NB4 (cell line): ENCODE measurements at places on chromosomes 7 and 10.

GRCh38 chr10:126504063-126504760, 115.9 kb upstream of the ADAM12 start:
- peak; percentile 59 for DNase-seq

DNA sequence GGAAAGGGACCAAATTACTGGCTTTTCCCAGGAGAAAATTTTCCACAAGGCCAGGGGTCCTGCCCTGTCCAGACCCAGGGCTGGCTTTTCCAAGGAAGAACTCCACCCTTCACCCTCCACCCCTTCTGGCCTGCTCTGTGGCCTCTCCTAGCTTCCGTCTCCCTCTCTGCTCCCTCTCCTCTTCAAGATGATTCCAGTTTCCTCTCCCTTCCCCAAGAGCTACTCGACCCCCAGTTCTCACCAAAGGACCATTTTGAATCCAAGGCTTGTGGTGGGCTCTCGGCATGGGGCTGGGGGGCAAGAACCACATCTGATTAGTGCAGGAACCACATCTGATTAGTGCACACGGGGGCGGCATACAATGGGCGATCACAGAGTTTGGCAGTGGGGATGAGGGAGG, 7.7 kb downstream of the CHAT start:
- no peak for DNase-seq

DNA sequence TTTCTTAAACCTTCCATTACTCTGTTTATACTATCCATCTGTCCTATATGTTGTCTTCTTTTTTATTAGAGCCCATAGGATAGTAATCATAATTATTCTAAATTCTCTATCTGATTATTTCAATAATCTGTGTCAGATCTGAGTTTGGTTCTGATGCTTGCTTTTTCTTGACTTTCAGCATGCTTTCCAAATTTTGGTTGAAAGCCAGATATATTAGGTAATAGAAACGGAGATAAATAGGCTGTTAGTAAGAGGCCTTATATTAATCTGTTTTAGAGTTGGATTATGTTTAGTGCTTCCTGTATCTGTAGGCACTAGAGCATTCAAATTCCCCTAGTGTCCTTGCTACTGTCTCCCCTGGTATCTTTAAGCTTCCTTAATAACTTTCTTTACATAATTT, 939.9 kb upstream of the GHITM start:
- no peak for DNase-seq

DNA sequence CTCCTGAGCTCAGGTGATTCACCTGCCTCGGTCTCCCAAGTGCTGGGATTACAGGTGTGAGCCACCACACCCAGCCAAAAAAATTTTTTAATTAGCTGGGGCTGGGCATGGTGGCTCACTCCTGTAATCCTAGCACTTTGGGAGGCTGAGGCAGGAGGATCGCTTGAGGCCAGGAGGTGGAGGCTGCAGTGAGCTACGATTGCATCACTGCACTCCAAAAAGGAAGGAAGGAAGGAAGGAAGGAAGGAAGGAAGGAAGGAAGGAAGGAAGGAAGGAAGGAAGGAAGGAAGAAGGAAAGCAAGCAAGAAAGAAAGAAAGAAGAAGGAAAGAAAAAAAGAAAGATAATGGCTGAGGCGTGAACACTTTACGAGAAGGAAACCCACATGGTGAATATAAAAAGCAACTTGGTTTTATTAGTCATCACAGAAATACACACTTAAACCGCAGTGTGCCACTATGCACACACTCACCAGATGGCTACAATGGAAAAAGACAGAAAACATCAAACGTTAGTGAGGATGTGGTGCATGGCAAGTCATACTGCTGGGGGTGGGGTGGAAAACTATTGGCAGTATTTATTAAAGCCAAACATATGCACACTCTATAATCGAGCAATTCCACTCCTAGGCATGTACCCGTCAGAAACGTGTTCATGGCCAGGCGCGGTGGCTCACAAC, 4.4 kb upstream of the CCL26 start:
- DNase-seq = peak; percentile 86

DNA sequence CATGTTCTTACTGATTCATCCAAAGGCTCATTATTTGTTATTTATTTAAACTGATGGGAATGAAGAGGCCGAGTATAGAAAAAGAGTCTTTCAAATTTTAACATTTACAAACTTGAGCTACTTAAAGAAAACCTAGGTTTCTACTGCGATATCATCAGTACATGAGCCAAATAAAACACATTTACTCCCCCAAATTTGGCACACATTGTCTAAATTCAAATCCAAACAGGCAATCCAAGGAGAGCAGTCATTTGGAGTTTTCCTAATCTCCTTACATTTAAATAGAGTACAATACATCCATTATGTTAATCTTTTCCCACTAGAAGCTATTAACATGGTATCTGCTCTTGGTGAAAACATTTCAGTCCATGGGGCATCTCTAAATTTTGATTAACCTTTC, 2.2 kb downstream of the NMT2 start:
- DNase-seq = no peak

- no peak for DNase-seq
Measured at GRCh38 chr7:69433081-69433480, 165.2 kb upstream of the AUTS2 start.

DNA sequence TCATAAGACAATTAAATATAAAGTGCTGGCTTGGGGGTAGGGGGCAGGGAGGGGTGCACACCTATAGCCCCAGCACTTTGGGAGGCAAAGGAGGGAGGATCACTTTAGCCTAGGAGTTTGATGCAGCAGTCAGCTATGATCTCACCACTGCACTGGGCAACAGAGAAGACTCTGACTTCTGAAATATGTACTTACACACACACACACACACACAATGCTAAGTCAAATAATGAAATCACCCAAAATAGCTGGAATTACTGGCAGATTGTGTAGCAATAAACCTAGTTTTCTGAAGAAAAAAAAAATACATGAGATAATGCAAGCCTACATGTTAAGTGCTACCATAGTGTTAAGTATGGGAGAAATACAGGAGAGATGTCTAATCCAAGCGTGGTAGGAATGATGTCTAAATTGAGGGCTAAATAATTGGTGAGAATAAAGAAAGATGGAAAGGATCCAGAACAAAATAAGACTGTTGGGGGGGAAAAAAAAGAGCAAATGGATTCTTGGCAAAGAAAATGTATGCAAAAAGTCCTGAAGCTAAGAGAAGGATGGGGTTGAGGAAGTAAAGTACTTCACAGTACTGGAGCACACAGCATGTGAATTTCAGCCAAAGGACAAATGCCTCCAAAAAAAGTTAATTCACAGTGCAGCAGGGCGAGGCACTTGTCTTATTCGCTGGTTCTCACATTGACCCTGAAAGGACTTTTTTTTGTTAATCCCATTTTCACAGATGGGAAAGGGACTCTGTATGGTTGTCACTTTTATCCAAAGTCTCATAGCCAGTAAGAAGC, 73.9 kb downstream of the IGF2BP3 start:
- DNase-seq = no peak

DNA sequence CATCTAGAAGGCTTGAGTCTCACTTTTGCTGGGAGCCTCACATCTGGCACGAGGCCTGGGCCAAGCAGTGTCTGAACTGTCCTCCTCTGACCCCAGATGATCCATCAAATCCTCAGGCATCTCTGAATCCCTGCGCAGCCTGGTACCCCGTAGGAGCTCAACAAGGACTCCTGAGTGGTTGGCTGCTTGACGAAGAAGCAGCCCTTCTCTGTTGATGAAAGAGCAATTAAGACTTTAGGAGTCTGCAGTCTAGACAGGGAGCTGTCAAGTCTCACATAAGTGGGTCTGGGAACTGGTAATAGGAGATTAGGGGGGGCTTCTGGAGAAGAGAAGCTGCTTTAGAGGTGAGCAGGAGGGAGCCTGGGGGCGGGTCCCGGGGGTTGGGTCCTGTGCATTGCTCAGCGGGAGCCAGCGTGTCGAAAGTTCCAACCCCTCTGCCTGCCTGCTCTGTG, 326.0 kb downstream of the RPS24 start:
- DNase-seq = peak; percentile 19

DNA sequence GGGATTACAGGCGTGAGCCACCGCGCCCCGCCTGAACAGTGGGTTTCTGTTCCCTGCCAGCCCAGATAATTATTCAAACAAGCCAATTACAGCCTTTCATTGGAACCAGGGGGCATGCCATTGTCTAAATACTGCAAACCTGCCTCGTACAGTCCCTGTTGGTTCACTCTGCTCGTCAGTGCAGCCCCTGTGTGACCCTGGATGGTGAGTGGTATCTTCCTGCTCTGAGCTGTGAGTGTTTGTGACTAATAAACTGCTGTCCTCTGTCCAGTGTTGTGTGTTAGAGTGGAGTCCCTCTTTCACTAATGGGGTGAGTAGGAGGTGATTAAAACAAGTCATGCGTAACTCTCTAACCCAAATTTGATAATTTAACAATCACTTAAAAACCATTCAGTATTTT, 176.5 kb upstream of the FAM3C start:
- no peak for DNase-seq

GRCh38 chr10:24908793-24909423, 43.5 kb downstream of the PRTFDC1 start:
- DNase-seq = peak; percentile 45

- DNase-seq = no peak
Measured at GRCh38 chr10:35398355-35398754, 62.0 kb downstream of the CCNY start.

DNA sequence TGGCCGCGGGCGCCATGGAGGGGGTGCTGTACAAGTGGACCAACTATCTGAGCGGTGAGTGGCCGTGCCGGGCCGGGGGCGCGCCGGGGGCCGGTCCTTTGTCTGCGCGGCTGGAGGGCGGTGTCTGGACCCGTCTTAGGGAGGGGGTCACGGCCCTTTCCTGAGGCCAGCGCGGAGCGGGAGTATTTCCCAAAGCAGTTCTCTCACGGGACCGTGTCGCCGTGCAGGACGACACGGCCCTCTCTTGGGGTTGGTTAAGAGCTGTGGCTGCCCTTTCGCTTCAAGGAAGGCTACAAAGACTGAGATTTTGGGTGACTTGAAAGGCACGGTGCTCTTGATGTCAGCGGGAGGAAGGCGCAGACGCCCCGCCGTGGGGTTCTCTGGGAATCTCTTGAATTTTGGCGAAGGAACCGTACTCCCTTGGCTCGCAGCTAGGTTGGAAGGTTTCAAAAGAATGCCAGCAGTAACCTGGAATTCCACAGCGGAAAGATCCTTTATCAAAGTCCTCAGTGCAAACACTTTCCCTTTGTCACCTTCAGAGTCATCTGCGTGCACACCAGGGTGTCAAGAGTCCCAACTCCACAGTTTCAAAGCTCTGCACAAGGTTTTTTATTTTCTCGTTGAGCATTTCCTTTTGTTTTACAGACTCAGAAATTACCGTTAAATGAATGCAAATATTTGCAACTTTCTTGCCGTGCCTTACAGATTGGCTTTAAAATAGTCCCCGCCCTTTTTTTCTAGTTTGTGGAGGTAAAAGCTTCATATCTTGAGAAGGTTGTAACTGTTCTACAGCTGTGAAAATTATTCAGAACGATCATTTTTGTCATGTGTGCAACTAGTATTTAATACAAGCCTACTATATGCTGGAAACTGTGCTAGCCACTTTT, 780 bp downstream of the PLEKHA8 start:
- DNase-seq = peak; percentile 72

DNA sequence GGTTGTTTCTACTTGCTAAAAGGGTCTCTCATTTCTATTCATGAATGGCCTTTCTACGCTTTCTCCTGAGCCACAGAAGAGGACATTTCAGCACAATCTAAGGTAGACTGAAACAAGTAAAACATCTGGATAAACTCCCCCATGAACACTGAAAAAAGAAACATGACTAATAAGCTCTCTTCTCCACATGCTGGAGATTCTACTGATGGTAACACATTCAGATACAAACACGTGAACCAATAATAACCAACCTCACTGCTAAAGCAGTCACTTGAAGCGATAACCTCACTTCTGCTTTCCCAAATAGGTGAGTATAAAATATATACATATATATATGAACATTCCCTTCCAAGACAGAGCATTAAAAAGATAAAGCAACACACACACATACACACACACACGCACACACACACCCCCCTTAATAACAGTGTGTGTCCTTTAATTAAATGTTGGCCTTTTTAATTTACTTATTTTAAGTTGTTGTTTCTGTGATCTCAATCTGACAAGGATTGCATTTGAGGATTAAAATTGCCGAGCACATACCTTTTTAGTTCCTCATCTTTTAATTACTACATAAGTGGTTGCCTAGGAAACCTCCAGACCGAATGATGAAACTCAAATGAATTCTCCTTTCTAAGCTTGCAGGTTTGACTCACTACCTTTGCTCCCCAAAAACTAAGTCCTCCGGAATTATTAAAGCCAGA, 292.4 kb upstream of the KLF14 start:
- peak; percentile 35 for DNase-seq

DNA sequence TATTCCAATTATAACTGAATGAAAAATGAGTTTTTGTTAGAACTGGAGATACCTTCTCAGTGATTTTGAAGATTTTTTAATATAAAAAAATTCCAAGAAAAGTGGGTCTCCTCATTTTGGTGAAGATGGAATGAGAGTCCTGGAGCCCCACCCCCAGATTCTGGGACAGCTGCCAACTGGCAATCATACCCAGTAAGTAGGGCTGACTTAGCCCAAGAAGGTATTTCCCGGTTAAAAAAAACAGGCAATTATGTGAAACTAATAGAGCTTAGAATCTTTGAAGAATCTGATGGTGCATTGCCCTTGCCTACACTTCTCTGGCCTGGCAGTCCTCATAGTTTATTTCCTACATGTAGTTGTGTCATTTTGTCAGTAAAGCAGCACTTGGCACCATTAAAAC, 52.8 kb upstream of the VWDE start:
- DNase-seq = no peak

DNA sequence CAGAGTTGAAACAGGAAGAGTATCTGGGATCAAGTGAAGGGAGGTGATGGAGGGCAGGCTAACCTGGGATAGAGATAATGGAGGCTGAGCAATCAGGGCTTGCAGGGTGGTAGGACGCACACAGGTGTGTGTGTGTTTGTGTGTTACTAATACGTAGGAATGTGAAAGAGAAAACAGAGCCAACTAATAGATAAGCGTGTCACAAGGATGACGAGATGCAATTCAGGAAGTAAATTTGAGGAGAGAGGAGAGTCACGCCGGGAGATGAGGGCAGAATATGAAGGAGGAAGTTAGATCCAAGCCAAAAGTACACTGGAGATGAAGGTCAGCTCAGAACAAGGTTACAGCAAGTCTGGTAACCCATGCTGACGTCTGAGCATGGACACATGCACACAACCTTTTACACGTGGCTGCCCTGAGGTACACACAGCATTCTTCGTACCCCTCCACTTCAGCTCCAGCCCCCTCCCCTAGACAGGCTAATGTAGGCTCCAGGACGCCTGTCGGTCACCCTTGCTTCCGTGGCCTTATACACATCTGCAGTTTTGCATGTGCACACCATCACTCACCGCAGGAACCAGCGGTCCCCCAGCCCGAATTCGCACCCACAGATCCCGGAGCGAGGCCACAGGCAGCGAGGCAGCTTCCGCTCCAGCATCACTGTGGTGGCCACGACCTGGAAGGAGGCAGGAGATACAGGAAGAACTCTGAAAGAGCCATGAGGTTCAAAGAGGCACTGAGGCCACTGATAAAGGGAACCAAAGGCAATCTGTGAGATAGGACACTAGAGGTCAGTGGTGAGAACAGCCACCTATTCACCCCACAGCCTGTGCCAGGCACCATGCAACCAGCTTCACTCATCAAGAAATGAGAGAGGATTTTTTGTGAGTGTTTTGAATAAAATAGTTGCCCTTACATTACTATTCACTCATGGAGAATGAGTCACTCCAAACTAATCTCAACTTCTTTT, 23.7 kb upstream of the TRPV6 start:
- peak; percentile 62 for DNase-seq

- no peak for DNase-seq
Measured at GRCh38 chr10:35367982-35368381, 31.7 kb downstream of the CCNY start.

- no peak for DNase-seq
Measured at GRCh38 chr7:94492601-94493000, 17.0 kb upstream of the CASD1 start.

- DNase-seq = no peak
Measured at GRCh38 chr7:29196971-29197595, 2.5 kb downstream of the CHN2 start.
